ENCODE measurements at places on chromosomes 16 and 17. TPM values are rescaled to one million over a fixed set of nuclear protein-coding genes. Genes with fewer than 3 reads are reported as not detected.

The KRTAP9-4 gene
- total RNA-seq, result not detected

The NRN1L gene
- total RNA-seq, result not detected

The ZMYND15 gene
- 2.3 TPM for total RNA-seq

The KRT24 gene
- total RNA-seq, result not detected

The MYH2 gene
- not detected for total RNA-seq

The C16orf54 gene
- total RNA-seq, result 0.52 TPM

The SPOP gene
- total RNA-seq, result 57.4 TPM

The GAS7 gene
- total RNA-seq, result 20.1 TPM

The STAT5A gene
- total RNA-seq, result 52.1 TPM

The IKZF3 gene
- total RNA-seq, result 0.99 TPM

The TNFRSF13B gene
- not detected for total RNA-seq

Measured in body of pancreas (tissue), 4 donors.